ENCODE measurements at places on chromosomes 2 and 18.

GRCh38 chr2:225112362-225113126 is 70.3 kb upstream of the DOCK10 start:
- no peak for DNase-seq

GRCh38 chr18:36389811-36390581 is 92.5 kb downstream of the FHOD3 start:
- no peak for DNase-seq

DNA sequence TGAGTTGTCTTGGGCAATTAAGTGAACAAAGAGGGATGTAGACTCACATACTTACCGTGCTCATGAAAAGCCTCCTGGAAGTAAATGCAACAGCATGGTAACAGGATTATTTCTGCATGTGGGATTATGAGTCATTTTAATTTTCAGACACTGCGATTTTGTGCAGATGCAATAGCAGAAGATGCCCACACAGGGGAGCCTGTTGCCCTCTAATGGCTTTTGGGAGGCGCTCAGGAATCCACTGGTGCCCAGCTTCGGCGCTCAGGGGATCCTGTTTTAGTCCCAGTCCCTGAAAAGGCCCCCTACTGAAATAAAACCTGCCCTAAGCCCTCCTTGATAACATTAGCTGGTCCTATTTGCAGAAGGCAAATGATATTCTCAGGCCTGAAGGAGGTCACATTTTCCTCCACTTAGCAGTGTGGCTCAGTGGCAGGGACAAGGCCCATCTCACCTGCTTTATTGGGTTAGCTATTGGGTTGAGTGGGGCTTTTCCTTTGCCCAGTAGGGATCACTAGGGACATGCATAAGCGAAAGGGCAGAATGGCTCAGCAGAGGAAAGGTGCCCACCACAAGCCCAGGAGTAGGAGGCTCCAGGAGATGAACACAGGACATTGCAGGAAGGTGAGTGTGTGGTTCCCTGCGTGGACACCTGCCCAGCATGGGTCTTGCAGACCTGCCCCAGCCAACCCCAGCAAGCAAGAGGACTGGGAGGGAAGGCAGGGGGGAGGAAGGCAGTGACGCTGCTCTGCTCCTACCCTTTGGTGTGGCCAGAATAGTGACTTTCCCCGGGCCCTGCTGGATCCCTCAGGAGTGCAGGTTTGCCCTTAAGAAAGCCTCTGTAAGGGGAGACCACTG is 26.5 kb upstream of the KCNS3 start:
- peak; percentile 29 for DNase-seq

DNA sequence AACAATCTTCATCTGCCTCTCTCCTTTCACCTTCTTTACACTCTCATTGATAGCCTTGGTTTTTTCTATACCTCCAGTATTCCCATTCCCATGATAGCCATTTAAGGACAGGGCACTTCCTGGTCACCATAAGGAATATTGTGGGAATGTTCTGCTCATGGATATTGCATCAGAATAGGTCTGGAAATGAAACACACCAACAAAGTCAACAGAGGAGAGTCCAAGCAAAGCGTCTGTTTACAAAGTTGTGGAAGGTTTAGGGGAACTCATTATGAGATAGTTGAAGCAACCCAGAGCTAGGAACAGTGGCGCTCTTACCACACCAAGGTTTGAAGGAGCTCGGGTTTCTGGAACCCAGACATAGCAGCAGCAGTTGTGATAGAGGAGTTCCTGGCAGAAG is 150.3 kb upstream of the TNP1 start:
- no peak for DNase-seq

GRCh38 chr2:156309167-156309566 is 23.4 kb downstream of the NR4A2 start:
- DNase-seq, result no peak

DNA sequence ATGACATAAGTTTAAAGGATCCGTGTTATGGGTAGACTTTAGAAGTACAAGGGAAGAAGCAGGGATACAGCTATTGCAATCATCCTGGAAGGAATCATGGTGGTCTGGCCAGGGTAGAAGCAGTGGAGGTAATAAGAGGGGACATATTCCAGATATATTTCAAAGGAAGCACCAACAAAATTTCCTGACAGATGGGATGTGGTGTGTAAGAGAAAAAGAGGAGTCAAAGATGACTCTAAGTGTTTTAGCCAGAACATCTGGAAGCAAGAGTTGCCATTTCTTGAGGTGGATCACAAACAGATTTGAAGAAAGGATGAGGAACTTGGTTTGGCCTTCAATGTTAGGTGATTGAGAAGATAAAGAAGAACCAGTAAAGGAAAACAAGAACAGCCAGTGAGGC is 133.1 kb upstream of the CTAGE1 start:
- no peak for DNase-seq

DNA sequence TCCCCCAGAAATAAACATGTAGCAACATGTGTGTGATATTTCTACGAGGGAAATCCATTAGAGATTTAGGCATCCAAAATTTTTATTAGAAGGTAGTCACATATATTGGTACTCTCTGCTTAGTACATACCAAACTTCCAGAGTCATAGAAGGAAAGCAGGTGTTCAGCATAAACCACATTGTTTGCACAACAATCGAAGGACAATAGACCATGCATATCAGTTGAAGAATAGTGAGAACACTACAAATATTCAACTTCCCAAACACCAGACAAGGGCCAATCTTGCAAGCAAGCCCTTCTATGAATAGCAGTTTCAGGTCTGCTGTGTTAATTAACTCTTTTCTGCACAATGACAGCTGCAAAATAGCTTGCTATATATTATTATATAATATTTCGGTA is 702.2 kb downstream of the ERBB4 start:
- peak; percentile 86 for DNase-seq

DNA sequence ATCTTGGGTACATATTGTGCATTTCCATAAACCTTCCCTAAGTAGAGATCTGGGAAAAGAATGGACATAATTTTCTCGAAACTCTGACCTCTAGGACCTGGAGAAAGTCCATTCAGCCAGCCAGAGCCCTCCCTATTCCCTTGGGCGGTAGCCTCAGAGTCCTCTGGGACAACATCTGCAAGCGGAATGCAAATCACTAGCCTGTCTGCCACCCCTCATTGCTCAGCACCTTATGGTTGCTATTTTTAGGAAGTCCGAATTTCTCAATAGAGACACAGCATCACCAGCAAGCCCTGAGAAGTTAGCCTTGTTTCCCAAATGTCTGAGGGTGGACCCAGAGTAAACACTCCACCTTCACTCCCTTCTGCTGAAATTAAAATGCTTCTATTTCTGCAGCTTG is 17.6 kb upstream of the CD28 start:
- DNase-seq, result no peak

All from DMS79 treated with DMSO at 0.1 percent for 48 hours (cell line).